ENCODE measurements at places on chromosomes 16 and 17. TPM values are rescaled to one million over a fixed set of nuclear protein-coding genes. Genes with fewer than 3 reads are reported as not detected.

DNA sequence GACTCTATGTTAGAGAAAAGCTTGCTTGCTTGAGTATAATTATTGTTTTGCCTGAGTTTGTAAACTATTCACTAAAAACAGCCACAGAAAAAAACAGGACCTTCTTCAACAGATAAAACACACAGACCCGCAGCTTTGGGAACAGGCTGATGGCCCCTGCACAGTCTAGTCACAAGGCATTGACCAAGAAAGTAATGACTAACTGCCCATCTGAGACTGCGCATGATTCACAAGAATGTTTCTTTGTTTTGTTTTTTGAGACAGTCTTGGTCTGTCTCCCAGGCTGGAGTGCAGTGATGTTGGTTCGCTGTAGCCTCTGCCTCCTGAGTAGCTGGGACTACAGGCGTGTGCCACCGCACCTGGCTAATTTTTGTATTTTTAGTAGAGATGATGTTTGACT, 2.8 kb upstream of the ZKSCAN2 start:
- no peak for DNase-seq

The PTGES3L gene
- total RNA-seq: 0.30 TPM

GRCh38 chr16:27597361-27597760, 47.4 kb downstream of the KATNIP start:
- no peak for DNase-seq

DNA sequence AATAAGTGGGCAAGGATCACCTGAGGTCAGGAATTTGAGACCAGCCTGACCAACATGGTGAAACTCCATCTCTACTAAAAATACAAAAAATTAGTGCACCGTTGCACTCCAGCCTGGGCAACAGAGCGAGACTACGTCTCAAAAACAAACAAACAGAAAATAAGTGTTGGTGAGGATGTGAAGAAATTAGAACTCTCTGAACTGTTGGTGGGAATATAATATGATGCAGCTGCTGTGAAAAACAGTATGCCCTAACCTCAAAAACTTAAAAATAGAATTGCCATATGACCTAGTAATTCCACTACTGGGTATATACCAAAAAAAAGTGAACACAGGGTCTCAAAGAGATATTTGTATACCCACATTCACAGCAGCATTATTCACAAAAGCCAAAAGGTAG, 26.1 kb downstream of the GLG1 start:
- no peak for DNase-seq

The MYLK3 gene
- total RNA-seq: not detected

The GUCY2D gene
- total RNA-seq: not detected

GRCh38 chr16:70430667-70431536, 8.0 kb downstream of the ST3GAL2 start:
- DNase-seq: peak; percentile 60

- no peak for DNase-seq
Measured at GRCh38 chr17:65593855-65594845, 32.7 kb upstream of the AXIN2 start.

- DNase-seq: no peak
Measured at GRCh38 chr17:37100231-37100630, 151.5 kb downstream of the AATF start.

- DNase-seq: no peak
Measured at GRCh38 chr17:58671969-58672368, 19.9 kb downstream of the TEX14 start.

DNA sequence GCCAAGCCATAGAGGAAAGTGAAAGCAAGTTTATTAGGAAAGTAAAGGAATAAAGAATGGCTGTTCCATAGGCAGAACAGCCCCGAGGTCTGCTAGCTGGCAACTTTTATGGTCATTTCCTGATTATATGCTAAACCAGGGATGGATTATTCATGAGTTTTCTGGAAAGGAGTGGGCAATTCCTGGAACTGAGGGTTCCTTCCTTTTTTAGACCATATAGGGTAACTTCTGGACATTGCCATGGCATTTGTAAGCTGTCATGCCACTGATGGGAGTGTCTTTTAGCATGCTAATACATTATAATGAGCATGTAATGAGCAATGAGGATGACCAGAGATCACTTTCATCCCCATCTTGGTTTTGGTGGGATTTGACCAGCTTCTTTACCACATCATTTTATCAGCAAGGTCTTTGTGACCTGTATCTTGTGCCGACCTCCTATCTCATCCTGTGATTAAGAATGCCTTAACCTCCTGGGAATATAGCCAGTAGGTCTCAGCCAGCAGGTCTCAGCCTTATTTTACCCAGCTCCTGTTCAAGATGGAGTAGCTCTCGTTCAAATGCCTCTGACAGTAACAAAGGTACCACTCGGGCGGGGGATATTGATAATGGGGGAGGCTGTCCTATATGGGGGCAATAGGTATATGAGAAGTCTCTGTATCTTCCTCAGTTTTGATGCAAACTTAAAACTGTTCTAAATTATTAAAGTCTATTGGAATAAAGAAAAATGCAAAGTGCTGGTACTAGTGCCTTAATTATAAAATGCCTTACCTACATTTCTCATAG, 38.9 kb upstream of the HELZ start:
- no peak for DNase-seq

DNA sequence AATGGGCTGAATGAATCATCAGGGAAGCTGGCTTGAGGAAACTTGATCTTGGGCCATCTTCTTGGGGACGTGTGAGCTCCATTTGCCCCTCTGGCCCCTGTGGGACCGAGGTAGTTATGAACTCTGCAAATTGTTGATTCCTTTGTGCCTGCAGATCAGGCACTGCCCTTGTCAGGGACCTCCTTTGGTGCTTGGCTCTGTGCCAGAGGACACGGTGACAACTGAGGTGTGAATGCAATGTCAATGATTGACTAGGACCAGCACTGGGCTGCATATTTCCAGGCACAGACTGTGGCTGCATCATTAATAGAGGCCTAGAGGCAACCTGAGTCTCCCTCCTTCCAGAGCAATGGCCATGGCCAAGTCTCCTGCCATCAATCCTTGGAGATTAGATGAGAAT, 23.8 kb downstream of the PDILT start:
- DNase-seq: no peak

GRCh38 chr16:89374393-89374960, 115.9 kb downstream of the ANKRD11 start:
- no peak for DNase-seq

Data from CD4-positive, alpha-beta memory T cell (primary cell).